ENCODE measurements at places on chromosomes 13 and 19.

DNA sequence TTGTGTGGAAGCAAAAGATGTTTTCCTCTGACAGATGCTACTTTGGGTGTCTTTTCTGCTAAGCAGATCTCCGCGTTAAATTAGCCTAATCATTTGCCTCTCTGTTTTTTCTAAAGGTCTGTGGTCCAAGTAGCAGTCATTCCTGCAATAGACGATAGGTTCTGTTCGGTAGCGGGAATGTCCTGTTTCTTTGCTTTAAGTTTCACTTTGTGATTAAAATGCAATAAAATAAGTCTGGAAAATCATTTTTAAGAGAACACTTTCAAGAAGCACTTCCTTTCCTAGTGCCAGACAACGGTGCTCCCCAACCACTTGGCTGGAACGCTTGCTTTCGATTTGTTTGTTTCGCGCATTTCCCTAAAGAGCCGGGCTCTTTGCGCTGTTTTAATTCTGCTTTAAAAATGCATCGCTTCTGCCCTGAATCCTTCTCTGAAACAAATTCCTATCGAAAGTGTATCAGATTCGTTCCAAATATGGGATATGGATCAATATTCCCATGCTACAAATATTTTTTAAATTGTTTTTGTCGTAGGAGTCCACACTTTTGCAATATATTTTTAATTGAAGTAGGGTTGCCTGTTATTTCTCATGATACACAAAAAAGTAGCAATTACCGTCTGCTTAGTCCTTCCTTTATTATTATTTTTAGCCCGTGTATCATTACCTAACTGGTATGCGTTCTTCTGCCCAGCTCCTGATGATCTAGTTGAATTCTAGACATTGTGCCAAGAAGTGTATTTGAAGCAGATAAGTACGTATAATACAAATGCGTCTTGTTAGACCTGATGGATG lies 14.2 kb downstream of the ZIC2 start:
- no peak for DNase-seq

GRCh38 chr19:46544651-46545050 lies 49.0 kb upstream of the PNMA8B start:
- DNase-seq = peak; percentile 57

GRCh38 chr19:18008814-18009213 lies 844 bp downstream of the ARRDC2 start:
- DNase-seq = no peak

- DNase-seq = no peak
Measured at GRCh38 chr13:32229443-32229842, 85.7 kb downstream of the ZAR1L start.

GRCh38 chr19:14510311-14511228 lies 7.6 kb downstream of the DNAJB1 start:
- DNase-seq = peak; percentile 88

DNA sequence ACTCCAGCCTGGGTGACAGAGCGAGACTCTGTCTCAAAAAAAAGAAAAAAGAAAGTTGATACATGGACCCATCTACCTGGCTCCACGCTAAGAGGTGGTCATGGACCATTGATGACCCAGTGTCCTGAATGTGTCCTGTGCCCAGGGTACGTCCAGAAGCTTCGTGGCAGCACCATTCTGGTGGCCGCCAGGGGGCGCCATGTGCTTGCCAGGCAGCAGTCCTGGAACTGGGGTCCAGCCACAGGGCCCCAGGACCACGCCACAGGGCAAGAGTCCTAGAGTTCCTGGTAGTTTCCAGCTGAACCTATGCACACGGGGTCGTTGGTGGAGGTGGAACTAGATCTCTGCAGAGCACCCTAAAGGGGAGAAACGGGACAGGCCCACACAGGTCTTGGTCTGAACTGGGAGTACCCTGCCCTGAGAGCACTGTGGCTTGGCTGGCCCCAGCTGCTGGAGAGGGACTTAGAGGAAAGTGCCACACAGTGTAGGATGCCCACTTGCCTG lies 19.9 kb upstream of the FBXO27 start:
- DNase-seq = peak; percentile 59

DNA sequence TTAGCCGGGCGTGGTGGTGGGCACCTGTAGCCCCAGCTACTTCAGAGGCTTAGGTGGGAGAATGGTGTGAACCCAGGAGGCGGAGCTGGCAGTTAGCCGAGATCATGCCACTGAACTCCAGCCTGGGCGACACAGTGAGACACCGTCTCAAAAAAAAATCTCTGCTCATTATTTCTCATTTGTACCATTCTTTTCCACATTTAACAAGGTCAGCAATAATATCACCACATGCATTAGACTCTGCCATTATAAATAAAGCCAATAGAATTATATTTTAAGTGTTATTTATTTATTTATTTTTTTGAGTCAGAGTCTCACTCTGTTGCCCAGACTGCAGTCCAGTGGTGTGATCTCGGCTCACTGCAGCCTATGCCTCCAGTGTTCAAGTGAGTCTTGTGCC lies 24.2 kb downstream of the UGGT2 start:
- DNase-seq = no peak

DNA sequence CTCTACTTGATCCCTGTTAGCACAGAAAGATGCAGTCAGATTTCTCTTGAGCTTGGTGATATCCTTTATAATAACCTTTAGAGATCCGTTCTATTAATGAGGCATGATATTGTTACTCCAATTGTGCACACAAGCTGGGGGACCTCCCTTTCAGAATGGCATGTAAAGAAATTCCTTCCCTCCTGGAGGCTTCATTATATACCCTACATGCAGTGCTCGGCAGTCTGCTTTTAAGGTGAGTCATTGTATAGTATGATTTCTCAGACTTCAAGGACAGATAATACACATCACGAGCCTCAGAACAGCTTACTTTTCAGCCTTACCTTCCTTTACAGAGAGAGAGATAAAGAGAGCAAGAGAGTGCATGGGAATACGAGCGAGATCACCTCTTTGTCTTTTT lies 261.3 kb downstream of the ATP8A2 start:
- DNase-seq = no peak

DNA sequence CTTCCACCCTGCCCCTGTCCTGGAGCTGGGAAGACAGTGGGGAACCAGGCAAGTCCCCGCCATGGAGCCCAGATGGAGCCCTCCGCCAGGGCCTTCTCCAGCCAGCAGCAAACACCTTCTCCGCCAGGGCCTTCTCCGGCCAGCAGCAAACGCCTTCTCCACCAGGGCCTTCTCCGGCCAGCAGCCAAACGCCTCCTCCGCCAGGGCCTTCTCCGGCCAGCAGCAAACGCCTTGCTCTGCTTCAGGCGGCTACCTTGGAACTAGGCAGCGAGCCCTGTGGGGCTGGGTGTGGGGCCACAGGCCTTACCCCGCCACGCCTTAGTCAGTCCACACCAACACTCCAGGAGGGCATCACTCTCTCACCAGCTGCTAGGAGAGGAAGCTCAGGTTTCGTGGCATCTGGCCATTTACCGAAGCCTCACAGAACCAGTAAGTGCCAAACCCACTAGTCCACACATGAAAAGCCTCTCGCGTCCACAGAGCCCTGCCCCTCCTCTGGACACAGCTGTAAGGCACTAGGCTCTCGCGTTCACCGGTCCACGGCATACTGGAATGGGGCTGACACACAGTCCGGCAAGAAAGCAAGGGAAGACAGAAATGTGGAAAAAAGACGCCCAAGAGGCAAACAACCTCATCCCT lies 41.0 kb downstream of the MLLT1 start:
- no peak for DNase-seq

- DNase-seq = peak; percentile 48
Measured at GRCh38 chr13:20547479-20547908, 19.5 kb upstream of the IFT88 start.

DNA sequence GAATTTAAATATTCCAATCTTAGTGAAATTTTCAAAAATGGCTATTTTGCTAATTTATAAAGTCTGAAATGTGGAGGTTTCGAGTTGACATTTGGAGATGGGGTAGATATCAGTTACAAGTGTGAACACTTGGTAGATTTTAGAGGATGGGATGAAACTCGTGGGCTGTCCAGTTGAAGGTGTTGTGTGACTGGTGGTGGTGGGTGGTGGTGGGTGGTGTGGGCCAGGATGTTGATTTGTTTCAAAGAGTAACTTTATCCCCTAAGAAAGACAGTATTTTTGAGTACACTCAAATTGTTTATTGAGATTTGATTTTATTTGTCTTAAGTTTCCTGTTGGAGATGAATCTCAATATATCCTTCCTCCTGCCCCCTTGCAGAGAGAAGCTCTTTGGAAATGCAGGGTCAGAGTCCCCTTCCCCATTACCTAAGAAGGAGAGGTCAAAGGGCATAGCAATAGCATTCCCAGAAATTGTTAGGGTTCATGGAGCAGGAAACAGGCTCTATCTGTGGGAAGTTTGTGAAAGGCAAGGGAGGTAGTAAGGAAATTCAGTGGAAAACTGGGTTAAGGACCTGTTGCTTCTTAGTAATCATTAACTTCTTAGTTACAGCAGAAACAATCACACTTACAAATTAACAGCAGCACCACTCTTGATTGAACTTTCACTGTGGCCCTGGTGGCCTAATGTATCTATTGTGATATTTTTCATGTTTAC lies 133.6 kb upstream of the RNF113B start:
- DNase-seq = no peak
